ENCODE measurements at places on chromosomes 2 and 18.
A peak's percentile ranks its signal among the peaks of the same experiment; 100 is the strongest.

- DNase-seq = no peak
Observed at GRCh38 chr2:181468811-181469210, 11.6 kb downstream of the ITGA4 start.

DNA sequence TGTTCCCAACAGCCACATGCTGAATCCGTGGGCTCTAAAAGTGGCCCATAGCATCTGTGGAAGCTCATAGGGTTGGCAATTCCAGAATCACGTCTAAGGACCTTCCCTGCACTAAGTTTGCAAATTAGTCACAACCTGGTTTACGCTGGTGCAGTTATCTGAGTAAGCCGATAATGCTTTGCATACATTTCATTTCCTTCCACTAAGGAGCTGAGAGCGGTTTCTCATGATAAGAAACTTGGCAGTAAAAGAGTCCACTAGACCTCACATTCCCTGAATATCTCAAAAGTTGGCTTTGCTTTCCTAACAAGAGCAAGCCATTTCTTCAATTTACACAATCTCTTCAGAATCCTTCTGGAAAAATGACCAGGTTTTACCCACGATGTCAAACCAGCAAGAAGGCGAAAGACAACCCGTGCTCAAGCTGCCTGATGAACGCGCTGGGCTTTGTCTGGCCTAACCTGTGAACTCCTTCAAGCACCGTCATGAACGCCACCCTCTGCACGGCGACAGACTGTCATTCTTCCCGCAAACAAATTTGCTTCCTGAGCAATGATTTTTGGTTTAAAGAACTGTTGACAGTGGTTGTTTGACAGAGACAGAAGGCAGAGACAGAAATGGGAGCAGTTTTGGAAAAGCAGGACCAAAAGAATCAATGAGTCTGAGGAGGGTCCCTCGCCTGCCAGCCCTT, 73.0 kb upstream of the COPS8 start:
- DNase-seq = no peak

DNA sequence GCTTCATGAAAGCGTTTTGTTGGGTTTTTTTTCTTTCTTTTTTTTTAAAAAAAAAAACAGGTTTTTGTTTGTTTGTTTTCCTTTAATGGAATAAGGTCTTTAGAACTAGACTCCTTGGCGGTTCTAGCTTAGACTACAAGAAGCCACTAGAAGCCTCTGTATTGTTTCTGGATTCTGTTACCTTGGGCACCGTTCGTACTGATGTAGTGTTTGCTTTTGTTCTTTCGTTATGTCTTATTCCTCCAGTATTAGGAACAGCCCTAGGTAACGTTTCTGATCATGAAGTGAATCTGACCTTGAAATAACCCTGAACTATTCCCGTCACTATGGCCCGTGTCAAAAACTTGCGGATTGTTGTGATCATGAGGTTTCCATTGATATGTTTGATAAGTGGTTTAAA, 164.6 kb downstream of the PTGR3 start:
- DNase-seq = no peak

DNA sequence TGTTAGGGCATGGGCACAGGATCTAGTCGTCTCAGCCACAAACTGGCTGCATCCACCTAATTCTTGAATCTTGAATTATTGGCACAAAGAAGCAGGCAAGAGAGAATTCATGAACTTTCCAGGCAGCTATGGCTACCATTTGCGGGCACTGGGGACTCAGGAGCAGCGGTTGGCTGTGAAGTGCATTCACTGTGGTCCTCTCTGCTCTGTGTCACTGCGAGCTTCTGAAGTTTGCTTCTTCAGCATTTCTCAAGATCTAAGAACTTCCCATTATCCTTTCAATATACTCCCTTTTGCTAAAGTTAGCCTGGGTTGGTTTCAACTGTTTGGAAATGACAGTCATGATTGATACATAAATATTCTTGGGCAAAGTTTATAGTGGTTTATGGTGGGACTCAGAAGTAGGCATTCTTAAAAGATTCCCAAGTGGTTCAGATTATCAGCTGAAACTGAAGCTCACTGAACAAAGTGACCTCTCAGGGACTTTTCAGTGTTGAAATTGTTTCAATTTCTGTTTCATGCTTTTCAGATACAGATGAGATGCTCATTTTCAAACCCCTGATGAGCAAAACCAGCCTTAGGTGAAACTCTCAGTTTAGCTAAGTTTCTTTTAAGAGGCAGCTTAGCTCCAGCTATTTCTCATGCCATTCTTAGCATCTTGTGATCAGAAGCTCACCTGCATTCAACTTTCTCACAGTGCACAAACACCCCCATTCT, 1258.3 kb upstream of the GYPC start:
- no peak for DNase-seq

GRCh38 chr2:119438128-119438656, 6.5 kb downstream of the TMEM37 start:
- DNase-seq = no peak

DNA sequence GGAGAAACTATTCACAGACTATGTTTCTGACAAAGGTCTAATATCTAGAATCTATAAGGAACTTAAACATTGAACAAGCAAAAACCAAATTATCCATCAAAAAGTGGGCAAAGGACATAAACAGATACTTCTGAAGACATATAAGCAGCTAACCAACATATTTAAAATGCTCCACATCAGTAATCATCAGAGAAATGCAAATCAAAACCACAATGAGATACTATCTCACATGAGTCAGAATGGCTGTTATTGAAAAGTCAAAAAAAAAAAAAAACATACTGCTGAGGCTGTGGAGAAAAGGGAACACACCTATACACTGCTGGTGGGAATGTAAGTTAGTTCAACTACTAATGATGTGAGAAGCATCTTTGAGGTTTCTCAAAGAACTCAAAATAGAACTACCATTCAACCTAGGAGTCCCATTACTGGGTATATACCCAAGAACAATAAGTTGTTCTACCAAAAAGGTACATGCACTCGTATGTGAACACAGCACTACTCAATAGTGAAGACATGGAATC, 220.4 kb upstream of the TFPI start:
- no peak for DNase-seq

GRCh38 chr2:105909215-105909614, 164.5 kb downstream of the NCK2 start:
- DNase-seq = no peak

DNA sequence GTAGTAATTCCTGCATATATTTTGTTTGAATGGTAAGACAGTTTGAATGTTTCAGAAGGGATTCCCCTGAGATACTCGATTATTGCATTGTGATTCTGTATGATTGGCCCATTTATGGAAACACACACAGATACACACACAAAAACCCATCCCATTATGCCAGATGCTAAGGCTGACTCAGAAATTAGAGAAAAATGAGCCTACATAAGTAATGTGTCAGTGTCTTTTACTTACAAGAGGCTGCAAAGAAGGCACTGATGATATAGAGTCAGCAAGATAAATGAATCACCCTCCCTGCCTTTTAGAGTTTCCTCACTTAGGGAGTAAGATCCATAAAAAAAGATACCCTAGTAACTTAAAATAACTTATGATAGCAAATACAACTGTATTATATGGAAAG, 1481.1 kb upstream of the ACVR2A start:
- no peak for DNase-seq

DNA sequence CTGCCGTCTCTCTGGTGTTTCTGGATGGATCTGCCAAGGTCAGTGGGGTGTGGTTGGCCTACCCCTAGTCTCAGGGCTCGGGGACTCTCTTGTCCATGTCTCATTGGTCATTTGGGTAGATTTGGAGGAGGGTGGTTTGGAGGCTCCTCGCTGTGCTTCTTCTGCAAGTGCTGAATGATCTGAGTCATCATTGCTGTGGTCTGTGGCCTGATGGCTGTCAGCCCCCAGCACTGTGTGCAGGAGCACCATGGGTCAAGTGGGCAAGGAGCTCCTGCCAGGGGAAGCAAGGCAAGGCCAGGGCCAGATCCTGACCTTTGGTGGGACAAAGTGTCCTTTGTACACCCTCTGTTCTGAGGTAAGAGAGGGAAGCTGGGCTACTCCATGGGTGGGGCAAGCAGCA, 221.8 kb downstream of the FHOD3 start:
- no peak for DNase-seq

DNA sequence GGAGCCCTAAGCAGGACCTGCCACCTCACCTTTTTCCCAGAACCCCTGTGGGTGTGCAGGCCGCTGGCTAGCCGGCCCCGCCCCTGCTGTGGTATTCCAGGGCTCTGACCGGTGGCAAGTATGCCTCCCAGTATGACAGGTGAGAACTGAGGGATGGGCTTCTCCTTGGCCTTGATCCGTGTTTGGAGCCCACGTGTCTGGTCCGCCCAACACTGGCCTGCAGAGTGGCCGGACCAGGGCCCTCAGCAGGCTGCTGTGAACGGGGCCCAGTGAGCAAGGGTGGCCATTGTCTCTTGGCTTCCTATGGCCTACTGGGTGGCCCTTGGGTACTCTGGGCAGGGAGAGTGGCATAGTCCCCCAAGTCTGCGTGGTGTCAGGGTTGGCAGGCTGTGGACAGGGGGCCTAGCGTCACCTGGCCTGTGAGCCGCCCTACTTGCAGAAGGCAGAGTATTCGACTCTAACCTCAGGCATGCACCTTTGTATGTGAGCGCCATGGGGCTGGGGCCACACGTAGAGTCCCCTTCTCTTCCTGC, 1.8 kb downstream of the RNPEPL1 start:
- DNase-seq = no peak

DNA sequence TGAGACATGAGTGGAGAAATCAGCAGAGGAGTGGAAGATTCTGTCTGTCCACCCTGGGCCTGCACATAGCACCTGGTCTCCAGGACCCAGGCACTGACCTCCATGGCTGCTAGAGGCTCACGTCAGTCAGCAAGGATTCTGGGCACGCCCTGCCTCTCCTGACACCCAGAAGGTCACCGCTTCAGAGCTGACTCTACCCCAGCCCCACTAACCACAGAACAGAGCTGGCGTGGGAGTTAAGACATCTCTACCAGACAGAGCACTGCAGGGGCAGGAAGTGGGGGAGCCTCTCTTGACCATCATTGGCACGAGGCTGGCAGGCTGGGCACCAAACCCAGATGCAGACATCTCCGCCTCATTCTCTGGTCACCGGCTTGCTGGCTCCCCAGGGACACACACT, 3.0 kb downstream of the ADCY3 start:
- DNase-seq = no peak

DNA sequence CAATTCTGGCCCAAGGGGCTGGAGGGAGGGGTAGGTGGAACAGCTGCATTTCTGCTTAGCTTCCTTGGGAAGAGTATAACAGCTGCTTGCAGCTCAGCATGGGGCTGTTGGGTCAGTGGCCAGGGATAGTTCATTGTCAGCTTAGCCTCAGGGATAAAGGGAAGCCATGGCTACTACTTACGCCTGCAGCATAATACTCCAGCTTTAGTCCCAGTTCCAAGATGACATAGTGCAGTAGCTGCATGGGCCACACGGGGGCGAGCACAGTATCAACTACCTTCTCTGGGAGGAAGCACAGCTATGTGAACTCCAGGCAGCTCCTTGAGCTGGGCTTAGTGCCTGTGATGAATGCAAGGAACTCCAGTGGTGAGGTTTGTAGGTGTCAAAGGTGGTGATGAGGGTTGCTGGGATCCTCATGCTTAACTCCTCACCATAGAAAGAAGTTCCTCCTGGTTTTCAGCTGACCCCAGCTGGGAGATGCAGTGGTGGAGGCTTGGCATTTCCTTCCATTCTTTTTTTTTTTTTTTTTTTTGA, 35.4 kb upstream of the RHOB start:
- DNase-seq = peak; percentile 30

- no peak for DNase-seq
Observed at GRCh38 chr2:135844301-135844895, 7.4 kb upstream of the LCT start.

GRCh38 chr2:142536492-142536891, 341.0 kb upstream of the KYNU start:
- no peak for DNase-seq

- peak; percentile 2 for DNase-seq
Observed at GRCh38 chr2:207341804-207342203, 176.1 kb upstream of the KLF7 start.

- DNase-seq = peak; percentile 23
Observed at GRCh38 chr18:12307701-12308385, at the start of gene TUBB6. TUBB6 (plus strand) TSS chr18:12308241; CDS start chr18:12308293, 52 bp downstream.

DNA sequence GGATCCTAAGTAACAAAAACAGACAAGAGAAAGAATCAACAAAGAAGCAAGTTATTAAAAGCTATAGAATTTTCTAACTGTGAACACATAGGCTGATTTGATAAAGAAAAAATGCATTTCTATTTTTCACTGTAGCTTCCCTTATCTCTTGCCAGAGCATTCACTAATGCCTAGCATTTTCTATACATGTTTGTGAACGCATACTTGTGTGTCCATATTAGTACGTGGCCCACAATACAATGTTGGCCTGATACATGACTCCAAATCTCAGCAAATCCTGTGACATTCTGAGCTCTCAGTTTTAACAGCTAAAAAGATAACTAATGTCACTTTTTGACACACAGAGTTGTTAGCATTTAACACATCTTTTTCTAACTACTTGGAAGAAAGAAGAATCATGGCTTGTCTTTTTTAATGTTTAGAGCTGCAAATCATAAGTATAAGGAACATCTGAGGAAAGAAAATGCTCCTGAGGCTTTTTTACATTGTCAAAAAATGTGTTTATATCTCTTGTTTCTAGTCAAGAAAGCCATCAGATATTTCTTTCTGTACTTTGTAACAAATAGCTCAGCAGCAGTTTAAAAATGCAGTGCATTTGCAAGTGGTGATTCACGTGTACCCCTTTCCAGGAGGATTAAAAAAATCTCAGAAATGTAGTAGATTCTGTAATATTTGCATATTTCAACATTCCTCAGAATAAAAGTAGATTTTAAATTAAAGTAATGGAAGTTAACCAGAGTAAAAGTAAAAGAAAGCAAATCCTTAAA, 1646.8 kb upstream of the TMEFF2 start:
- no peak for DNase-seq

- no peak for DNase-seq
Observed at GRCh38 chr2:186806591-186806990, 42.4 kb downstream of the ZSWIM2 start.

GRCh38 chr18:3725115-3725514, 275.1 kb downstream of the TGIF1 start:
- no peak for DNase-seq

GRCh38 chr2:66805016-66805865, 370.3 kb downstream of the MEIS1 start:
- no peak for DNase-seq

DNA sequence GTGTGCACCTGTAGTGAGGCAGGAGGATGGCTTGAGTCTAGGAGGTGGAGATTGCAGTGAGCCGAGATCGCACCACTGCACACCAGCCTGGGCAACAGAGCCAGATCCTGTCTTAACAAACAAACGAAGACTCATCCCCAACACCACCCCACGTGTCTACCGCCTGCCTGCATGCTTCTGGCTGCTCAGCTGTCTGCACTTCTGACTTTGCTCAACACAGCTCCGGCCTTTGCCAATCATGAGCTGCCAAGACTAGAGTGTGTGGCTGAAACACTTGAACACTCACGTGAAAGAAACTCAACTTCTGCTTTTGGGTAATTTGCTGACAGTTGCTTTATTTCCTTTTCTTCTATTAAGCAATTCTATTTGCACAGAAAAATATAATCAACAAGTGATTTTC, 32.1 kb upstream of the SP3 start:
- no peak for DNase-seq
